ENCODE measurements at places on chromosomes 3 and 15.

- peak; percentile 73 for DNase-seq
Observed at GRCh38 chr3:134294302-134295280, 43.9 kb upstream of the RYK start.

DNA sequence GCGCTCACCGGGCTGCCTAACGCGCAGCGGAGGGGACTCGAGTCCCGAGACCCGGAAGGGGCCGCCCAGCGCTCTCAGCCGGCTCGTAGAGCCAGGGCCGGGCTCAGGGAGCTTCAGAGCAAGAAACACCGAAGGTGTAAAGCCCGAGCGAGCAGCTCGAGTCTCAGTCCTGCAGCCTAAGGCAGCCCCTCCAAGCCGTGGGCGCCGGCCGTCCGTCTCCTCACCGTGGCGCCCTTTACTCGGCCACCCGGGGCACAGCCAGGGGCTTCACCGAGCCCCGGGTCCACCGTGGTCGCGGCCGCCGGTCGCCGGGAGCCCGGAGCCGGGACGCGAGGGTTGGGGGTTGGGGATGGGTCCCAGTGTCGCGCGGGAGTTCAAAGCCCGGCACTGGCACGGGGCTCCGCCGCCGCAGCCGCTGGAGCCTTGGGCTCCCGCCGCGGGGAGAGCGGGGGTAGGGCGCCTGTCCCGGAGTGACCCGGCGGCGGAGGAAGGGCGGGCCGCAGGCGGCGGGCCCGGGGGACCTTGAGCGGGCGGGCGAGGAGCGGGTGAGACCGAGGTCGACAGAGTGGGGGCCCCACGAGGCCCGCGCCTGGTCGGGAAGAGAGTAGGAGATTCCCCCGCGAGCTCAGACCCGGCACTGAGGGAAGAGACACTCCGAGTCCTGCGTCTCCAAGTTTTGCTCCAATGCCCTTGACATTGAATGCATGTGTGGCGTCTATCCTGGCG is 26.9 kb upstream of the THRB start:
- peak; percentile 43 for DNase-seq

DNA sequence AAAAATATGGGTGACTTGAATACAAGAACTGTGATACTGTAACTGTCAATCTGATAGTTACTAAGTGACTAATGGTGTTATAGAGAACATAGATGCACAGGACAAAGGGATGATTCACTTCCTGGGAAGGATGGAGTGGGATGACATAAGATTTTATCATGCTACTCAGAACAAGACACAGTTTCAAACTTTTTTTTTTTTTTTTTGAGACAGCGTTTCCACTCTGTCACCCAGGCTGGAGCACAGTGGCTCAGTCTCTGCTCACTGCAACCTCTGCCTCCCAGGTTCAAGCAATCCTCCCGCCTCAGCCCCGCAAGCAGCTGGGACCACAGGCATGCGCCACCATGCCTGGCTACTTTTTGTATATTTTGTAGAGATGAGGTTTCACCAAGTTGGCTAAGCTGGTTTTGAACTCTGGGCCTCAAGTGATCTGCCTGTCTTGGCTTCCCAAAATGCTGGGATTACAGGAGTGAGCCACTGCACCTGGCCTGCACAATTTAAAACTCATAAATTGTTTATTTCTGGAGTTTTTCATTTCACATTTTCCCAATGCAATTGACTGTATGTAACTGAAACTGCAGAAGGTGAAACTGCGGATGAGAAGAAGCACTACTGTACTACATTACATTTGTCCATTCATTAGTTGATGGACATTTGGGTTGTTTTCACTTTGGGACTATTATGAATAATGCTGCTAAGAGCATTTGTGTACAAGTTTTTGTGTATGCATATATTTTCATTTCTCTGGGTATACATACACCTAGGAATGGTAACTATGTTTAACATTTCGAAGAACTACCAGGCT is 40.6 kb downstream of the ADIPOQ start:
- peak; percentile 94 for DNase-seq

DNA sequence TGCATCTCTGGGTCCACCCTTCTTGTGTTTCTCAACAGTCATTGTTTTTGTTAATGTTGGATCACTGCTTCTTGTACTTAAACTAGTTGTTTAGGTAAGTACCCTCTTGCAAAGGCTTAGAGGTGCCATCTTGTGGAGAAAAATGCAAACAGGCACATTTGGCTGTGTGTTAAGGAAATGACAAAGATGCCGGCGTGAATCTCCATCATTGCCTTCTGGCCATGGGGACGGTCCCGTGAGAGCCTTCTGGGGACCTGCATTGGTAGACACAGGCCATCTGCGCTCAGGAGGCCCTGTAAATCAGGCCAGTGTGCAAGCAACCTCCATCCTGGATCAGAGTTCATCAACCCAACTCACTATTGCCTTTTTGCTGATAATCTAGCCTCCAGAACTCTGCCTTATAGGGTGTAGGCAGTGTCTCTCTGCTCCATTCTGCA is 158.6 kb upstream of the NR2E3 start:
- DNase-seq = peak; percentile 68

- no peak for DNase-seq
Observed at GRCh38 chr3:152384412-152384811, 115.7 kb downstream of the MBNL1 start.

DNA sequence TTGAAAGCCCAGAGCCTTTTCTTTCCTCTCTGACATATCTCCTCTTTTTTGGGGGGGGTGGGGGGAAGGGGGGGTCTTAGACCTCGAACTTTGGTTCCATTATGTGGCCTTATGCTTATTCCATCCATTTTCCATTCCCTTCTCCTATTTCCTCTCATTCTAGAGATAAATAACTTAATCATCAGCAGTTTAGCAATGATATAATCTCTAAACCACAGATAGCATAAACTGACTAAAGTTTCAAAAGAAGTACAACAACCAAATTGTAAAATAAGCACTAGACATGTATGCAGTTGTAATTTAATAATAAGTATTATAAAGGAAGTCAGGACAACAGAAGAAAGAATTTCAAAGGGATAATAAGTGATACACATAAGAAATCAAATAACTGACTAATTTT is 64.5 kb downstream of the AQR start:
- no peak for DNase-seq

DNA sequence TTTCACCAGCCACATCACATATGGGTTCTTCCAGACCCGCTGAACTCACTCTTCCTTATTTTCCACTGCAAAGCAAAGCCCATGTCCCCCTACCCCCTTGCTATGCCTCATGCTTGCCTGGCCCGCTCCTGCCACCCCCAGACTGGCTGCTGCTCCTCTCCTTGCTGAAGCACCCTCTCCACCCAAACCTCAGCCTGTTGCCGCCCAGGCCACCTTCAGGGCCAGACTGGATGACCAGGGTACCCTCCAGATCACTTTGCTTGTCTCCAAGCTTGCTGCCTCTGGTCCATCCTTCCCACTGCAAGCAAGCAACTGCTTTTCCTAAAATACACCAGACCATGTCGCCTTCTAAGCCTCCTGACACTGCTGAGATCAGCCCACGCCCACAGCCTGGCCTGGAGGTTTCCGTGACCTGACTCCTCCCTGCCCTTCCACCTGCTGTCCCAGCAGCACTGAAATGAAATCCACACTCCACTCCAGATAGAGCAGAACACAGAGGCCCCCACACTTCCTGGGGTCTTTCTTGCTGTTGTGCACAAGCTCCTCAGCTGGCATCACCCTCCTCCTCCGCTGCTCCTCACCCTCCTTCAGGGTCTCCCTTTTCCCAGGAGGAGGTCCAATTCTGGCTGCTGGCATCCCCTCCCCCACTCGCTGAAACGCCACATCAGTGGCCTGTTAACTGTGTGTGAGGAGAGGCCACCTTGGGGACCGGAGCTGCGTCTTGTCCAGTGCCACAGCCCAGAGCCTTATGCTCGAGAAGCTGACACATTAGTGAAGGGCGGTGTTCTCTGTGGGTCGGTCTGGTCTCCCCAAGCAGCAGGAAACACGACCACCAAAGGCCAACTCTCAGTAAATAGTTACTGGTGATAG is 99.1 kb downstream of the ADCY5 start:
- no peak for DNase-seq

DNA sequence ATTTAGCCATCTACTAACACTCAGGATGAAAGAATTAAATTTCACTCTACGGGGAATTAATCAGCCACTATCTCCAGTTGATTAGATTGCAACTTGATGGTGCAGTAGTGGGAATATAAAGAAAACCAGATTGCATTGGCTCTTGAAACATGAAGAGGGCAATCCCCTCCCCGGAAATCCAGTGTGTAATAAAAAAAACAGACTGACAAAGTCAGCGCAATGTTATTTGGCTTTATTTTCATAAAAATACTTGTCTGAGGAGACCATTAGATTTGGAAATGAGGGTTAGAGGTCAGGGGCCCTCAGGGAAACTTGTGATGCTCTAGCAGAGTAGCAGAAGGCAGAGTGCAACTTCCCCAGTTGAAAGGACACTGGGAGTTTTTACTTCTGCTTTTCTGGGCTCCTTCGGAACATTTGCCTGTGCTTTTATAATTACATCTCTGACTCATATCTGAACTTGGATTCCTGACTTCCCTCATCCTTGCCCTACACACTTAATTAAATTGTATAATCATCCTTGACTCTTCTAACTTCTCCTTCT is 326.8 kb downstream of the TUSC7 start:
- DNase-seq = peak; percentile 60

DNA sequence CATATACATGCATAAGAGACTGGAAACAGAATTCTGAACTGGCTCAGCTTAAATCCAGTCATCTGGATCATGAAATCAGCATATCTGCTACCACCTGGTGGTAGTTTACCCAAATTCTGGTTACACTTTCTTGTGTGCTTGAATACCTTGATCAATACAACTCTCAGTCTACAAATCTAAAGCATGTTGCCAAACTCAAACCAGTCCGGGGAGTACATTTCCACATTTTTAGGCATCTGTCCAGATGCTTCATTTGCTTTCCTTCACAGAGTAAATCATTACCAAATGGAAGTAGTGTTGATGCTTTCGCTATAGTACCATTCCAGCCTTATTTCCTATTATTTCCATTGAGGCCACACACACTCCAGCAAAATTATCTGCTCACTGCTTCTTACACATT is 126.4 kb downstream of the P2RY1 start:
- DNase-seq = peak; percentile 11

GRCh38 chr15:73964736-73965093 is 27.4 kb downstream of the STOML1 start:
- peak; percentile 76 for DNase-seq

DNA sequence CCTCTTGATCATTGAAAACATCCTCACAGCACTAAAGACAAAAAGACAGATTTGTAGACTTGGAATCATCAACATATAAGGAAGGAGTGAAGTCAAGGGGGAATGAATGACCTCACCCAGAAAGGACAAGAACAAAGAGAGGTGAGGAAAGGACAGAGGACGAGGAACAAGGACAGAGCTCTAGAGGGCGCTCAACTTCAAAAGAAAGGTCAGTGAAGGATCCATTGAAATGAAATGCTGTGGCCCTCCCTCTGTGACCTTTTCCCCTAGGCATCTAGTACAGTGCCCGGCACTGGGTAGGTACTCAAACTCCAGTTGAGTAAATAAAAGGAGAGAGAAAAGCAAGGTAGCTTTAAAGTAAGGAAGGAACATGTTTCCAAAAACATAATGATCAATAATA is 2.6 kb downstream of the ATP8B4 start:
- DNase-seq = peak; percentile 69

DNA sequence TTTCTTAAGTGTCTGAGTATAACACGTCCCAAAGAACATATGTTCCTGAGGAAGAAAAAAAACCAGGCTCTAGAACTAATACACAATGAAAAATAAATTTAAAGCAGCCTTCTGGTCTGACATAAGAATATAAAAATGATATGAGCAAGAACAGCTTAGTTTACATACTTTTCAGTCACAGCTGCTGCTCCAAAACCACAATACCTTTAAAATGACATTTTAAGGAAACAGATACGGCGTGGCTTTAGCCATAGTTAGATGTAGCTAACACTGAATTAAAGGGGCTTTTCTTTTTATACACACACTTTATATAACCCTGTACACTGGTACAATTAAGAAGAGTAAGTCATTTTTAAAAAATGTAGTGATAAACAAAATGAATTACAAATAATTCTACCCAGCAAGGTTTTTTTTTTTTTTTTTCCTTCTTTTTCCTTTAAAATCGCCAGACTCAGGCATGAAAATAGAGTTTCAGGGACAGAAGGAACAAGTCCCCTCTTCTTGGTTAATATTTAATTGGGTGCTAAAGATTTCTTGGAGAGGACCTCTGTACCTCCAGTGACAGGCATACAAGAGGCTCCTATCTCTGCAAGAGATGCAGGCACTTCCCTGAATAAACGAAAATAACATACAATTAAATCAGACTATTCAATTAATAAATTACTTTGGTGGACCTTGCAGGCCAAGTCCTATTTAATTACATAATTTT is 265.6 kb downstream of the FOXP1 start:
- no peak for DNase-seq

DNA sequence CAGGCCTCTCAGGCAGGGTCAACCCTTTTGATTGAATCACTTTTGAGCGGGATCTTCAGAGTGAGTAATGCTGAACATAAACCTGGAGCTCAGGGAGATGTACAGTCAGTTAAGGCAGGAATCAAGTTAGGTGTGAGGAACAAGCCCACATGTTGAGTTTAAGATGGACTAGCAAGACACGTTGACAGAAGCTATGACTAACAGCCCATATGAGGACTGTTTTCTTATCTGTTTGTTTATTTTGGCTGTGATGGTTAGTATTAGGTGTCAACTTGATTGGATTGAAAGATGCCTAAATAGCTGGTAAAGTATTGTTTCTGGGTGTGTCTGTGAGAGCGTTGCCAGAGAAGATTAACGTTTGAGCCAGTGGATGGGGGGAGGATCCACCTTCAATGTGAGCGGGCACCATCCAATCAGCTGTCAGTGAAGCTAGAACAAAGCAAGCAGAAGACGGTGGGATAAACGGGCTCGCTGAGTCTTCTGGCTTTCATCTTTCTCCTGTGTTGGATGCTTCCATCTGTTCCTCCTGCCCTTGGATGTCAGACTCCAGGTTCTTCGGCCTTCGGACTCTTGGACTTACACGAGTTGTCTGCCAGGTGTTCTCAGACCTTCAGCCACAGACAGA is 232.3 kb upstream of the STAC start:
- DNase-seq = peak; percentile 7

DNA sequence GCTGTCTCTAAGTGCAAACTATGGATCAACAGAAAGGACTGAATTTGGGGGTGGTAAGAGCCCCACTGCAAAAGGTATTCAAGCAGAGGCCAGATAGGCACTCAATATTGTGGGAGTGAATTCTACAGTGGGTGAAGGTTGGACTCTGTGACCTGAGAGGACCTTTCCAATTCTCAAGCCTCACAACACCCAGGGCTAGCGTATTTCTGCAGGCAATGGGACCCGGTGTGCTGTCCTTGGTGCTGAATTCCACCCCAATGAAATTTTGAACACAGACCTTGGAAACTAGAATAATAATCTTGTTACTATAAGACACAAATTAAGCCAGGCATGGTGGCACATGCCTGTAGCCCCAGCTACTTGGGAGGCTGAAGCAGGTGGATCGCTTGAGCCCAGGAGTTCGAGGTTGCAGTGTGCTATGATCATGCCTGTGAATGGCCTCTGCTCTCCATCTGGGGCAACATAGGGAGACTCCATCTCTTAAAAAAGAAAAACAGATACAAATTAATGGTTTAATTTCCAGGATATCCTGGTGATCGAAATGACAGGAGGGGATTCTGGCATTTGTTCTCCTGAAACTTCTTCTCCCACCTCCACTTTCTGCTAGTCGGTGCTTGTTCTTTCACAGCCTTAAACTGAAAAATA is 135.4 kb downstream of the RAB11A start:
- DNase-seq = peak; percentile 21

- DNase-seq = peak; percentile 48
Observed at GRCh38 chr15:23035964-23036566, 3.3 kb downstream of the TUBGCP5 start.

Measured in M059J (cell line).